ENCODE measurements at places on chromosomes 4 and X.

- DNase-seq: no peak
Observed at GRCh38 chr4:169758401-169758962, 738 bp upstream of the HPF1 start.

DNA sequence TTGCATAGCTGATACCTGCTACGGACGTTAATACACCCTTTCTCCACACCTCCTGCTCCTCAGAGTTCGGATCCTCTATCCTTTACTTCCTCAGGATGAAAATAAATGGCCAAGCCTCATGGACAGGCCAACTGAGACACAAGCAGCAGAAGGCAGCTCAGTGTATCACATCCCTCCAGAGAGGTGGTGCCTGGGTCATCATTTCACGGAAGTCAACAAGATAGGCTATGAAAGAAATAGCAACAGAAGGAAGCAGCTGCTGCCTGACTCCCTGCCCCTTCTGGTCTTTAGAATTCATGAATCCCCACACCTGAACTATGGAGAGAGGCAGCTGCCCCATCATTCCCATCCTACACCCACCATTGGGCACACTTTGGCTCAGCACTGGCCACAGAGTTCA is 267.1 kb upstream of the ETNPPL start:
- DNase-seq: no peak

DNA sequence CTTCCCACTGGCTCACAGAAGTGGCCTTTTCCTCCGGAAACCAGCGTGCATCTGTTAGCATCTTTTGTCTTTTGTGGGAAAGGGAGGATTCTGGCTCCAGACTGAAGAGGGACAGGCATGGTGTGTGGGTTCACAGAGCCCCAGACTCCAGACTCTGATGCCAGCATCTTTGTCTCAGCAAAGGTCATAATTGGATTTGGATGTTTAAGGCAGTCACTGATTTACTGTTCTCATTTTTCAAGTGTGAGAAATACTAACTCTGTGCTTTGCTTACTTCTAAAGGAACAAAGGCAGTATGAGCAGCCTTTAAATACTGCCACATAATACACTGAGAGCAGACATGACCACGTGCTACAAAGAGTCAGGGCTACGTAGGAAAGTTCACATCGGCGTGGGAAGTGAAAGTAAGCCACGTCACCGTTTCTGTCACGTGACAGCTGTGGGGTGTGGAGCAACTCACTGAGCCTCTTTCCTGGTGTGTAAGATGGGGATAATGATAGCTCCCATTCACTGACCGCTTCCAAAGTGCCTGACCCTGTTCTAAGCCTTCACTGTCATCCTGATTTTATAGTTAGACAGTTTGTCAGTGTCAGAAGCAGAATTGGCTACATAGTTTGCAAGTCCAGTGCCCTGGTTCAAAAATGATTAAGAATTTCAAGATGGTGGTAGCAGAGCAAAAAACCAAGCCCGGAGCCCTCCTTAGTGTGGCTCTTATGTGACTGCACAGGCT is 24.8 kb upstream of the TMSB4X start:
- peak; percentile 74 for DNase-seq

DNA sequence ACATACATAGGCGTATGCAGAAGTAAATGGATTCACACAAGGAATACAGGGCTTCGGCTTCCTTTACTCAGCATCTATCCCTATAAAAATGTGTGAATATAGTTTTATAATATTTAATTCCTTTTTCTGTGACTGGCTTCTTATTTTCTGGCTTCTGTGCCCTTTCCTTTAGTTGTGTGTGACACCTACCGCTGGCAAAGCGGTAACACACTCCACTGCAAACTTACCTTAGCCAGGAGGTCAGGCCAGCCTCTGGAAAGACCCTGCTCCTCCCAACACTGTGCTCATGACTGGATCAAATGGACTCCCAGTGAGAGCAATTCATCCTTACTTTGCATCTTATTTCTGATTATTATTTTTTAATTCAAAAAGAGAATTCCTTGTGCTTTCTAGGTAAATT is 244.2 kb downstream of the ANK2 start:
- DNase-seq: no peak

DNA sequence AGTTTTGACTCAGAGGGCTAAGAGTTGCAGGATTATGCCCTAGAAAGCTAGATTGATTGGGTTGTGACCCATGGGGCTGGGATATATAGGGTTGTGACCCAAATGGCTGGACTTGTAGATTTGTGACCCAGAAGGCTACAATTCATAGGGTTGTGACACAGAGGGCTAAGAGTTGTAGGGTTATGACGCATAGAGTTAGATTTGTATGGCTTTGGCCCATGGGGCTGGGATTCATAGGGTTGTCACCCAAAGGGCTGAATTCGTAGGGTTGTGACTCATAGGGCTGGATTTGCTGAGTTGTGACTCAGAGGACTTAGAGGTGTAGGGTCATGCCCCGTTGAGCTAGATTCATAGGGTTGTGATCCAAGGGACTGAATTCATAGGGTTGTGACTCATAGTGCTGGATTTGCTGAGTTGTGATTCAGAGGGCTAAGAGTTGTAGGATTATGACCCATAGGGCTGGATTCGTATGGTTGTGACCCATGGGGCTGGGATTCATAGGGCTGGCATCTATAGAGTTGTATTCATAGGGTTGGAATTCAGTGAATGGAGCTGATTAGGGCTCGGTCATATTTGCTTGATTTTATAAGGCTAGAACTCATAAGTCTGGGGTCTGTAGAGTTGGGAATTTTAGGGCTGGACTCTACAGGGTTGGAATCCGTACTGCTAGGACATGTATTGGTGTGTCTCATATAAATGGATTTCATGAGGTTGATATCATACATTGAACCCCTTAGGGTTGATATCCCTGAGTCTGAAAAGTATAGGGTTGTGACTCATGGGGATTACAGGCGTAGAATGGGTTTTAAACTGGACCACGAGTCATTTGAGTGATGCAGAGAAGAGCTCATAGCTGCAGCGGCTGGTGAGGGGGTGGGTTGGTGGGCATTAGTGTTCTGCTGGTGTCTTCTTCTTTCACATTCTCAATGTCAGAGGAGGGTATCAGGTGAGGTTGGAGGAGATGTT is 125.7 kb downstream of the CRLF2 start:
- peak; percentile 11 for DNase-seq

GRCh38 chrX:136147315-136147901 is at the start of gene FHL1:
FHL1 (plus strand) TSS chrX:136147533.
- DNase-seq: no peak

GRCh38 chr4:163486321-163486720 is 8.2 kb upstream of the TMA16 start:
- no peak for DNase-seq

DNA sequence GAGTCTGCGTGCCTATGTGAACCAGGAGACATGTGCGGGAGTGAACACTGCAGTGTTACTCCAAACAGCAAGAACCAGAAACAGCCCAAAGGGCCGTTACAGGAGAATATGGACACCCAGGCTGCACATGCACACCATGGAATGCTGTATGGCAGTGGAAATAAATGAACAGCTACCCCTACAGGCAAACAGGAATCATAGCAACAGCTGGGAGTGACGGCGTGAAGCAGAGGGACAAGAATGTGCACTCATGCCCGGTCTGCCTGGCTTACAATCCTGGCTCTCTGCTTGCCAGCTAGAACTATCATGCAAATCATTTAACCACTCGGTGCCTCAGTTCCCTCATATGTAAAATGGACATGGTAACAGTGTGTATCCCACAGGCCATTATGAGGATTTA is 16.6 kb downstream of the GPKOW start:
- no peak for DNase-seq

- DNase-seq: no peak
Observed at GRCh38 chrX:80246271-80246670, 174.0 kb upstream of the TENT5D start.

DNA sequence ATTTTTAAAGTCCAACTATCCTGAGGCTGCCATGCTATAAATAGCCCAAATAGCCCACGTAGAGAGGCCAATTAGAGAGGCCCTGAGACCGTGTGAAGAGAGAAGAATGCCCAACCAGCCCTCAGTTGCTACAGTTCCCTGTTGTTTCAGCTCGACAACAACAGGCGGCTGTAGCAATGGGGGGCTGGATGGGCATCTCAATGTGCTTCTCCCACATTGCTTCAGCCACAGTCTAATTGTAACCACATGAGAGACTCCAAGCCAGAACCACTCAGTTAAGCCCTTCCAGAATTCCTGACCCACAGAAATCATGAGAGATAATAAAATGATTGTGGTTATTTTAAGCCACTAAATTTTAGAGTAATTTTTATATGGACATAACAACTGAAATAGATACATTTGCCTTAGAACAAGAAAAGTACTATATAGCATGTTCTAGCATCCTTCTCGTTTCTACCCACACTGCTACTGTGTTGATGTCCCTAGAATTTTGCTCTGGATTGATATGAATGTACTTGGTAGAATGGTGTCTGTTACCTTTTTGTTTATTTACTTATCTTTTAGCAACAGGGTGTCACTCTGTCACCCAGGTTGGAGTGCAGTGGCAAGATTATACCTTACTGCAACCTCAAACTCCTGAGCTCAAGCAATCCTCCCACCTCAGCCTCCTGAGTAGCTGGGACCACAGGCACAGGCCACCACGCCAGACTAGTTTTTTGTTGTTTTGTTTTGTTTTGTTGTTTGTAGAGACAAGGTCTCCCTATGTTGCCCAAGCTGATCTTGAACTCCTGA is 436.4 kb downstream of the BCOR start:
- DNase-seq: no peak

- DNase-seq: no peak
Observed at GRCh38 chr4:71230271-71231128, 108.3 kb upstream of the SLC4A4 start.

DNA sequence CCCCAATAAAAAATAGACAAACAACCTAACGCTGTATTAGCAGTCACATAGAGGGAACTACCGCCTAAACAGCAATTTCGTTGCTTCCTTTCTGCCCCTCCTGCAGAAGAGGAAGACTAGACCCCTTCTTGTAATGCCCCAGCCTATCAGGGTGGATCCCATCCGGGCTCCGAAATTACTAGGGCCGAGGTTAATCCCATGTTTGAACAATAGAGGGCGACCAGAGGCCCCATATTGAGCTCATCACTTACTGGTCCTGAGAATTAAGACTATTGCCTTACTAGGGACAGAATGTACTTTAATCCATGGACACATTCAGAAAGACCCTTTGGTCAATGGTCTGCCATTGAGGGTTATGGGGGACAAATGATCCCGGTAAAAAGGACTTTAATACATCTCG is 11.8 kb upstream of the ZNF630 start:
- no peak for DNase-seq

DNA sequence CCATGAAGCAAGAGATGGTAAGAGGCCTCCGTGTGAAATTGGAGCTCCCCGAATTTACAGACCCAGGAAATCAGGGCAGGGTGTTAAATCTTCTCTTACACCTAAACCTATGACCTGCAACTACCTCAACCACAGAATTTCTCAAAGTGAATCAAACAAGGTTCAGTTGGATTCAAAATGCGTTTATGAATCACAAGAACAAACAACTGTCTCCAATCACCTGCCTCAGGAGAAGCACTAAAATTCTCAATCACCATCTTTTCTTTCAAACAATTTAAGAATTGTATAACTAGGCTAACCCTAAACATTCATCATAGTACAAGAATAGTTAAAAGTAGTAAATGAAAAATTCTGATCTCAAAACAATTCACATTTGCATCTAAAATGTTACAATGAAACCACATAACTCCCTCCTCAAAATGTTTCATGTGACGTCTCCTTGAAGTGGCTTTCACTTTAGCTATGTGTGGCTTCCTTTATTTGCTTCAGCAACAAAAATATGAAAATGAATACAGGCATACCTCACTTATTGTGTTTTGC is 19.2 kb downstream of the PPP3CA start:
- no peak for DNase-seq

DNA sequence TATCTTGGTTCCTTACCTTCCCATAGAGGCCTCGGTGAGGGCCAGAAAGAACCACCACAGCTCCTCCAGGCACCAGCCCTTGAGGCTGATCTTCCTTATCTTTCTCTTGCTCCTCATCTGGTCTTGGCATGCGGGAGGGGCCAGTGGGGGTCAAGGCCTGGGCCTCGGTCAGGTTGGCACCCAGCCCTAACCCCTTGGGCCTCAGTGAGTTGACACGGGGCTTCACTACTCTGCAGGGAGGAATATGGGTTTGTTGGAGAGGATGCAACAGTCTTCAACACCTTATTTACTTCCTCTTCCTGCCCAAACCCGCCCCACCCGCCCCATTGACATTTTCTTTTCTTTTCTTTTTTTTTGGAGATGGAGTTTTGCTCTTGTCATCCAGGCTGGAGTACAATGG is 6.0 kb downstream of the GPKOW start:
- DNase-seq: no peak

DNA sequence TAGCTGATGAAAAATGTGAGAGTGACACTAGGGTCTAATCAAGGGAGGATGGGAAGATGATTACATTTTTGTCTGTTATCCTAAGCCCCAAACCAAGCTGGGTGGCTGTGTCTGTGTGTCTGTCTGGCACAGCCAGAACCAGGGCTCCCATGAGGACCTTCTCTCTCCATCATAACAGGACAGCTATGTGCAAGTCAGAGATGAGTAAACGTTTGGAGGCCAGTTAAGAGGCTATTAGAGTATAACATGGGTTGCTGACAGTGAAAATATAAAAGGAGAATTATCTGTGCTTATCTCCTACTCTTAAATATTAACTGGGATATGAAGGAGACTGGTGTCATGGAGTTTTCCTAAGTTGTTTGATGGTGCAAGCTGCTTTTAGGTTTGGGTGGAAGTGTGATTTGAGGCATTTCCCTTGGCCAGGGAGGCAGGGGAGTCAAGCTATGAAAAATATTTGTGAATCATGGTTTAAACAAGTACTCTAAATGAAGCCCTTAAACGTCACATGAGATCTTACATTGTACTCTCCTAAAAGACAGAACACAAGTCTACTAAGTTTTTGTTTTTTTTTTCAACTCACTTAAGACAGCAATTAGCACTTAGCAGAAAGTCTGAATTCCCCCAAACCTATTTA is 156.2 kb downstream of the ENOX2 start:
- DNase-seq: no peak

DNA sequence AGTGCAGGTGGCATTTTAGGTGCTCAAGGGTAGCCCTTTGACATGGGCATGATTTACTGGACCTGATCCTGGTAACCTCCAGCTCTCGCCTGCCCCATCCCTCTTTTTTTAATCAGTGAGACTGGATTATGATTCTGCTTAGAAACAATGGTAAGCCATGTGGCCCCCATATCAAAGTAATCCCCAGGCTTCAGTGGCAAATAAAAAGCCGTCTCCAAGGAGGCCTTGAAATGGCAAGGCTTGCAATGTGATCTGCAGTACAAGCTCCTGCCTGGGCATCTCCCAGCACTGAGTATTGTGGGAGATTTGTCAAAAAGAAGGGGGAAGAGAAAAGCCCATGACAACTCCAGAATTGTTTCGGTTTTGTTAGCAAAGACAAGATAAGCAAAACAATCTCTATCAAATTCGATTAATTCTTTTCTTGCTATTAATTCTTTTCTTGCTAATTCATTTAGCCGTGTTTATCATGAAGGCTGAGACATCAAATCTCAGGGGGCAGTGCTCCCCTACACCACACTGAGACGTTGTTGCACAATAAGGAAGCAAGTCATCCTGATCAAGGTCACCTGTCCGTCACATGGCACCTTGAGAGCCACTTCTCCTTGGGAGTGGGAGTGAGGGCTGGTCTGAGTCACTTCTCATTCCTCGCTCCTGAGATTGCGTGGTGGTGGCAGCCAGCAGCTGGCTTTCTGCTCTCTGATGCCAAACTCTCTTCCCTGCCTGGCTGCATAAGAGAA is 312.7 kb upstream of the GATB start:
- no peak for DNase-seq

Data from fibroblast of skin of left quadriceps (primary cell).